ENCODE measurements at places on chromosomes 2 and 18. TPM values are rescaled to one million over a fixed set of nuclear protein-coding genes. Genes with fewer than 3 reads are reported as not detected.

- H3K36me3 ChIP-seq, result no peaks in the 10 kb centered on the region
- no peaks in the 10 kb centered on the region for H3K27me3 ChIP-seq
- H3K27ac ChIP-seq, result no peak overlapping the region
- H3K4me3 ChIP-seq, result no peak overlapping the region
- H3K4me1 ChIP-seq, result no peaks in the 10 kb centered on the region
Measured at GRCh38 chr2:145861940-145862339, 1342.0 kb upstream of the ZEB2 start.

DNA sequence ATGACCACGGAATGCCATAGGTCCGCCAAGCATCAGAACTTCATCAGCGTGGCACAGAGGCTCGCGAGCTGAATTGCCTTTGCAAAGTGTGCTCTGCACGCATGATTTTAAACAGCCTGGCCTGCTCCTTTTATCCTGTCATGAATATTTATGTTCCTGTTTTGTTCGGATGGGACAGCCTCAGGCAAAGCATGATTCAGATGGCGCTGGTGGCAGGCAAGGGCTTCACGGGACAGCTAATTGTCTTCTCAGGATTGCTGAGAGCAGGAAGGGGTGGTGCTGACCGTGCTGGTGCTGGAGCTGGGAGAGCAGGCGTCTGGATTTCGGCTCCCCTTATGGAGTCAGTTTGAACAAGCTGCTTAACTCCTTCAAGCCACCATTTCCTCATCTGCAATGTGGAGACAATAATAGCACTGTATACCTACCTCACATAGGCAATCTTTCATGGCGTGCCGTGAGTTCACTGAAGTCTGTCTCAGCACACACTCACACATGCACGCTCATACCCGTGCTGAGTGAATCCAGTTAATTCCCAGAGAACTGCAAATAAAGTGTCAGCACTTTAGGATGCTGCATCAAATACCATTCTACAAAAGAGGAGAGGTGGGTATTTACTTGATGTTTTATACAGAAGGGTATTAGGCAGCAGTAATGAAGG, 79.7 kb upstream of the APCDD1 start:
- peaks cover under 1% of the 10 kb centered on the region for H3K4me1 ChIP-seq
- no peaks in the 10 kb centered on the region for H3K36me3 ChIP-seq
- H3K27me3 ChIP-seq, result no peaks in the 10 kb centered on the region
- no peak overlapping the region for H3K27ac ChIP-seq
- no peak overlapping the region for H3K4me3 ChIP-seq

- no peaks in the 10 kb centered on the region for H3K36me3 ChIP-seq
- no peak overlapping the region for H3K27ac ChIP-seq
- DNase-seq, result no peak
- peaks cover 31% of the 10 kb centered on the region for H3K4me1 ChIP-seq
- H3K4me3 ChIP-seq, result no peak overlapping the region
Measured at GRCh38 chr2:191631754-191632153, 46.2 kb upstream of the NABP1 start.

GRCh38 chr2:21466341-21466927, 342.7 kb downstream of the TDRD15 start:
- H3K27ac ChIP-seq, result no peak overlapping the region
- no peak for DNase-seq
- peaks cover 22% of the 10 kb centered on the region for H3K4me1 ChIP-seq

DNA sequence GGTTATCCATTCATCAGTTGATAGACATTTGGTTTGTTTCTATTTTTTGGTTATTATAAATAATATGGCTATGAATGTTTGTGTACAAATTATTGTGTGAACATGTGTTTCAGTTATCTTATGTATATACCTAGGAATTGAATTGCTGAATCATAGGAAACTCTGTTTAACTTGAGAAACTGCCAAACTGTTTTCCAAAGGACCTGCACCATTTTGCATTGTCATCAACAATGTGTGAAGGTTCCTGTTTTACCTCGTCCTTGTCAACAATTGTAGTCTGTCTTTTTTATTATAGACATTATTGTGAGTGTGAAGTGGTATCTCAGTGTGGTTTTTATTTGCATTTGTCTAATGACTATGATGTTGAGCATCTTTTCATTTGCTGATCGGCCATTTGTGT, 17.1 kb downstream of the PDK1 start:
- H3K36me3 ChIP-seq, result no peaks in the 10 kb centered on the region
- H3K27ac ChIP-seq, result no peak overlapping the region
- H3K4me3 ChIP-seq, result no peak overlapping the region
- H3K27me3 ChIP-seq, result no peaks in the 10 kb centered on the region
- no peaks in the 10 kb centered on the region for H3K4me1 ChIP-seq

GRCh38 chr2:172986040-172986439, 89.6 kb upstream of the MAP3K20 start:
- no peaks in the 10 kb centered on the region for H3K4me1 ChIP-seq
- no peak for DNase-seq
- H3K27me3 ChIP-seq, result no peaks in the 10 kb centered on the region
- no peak overlapping the region for H3K4me3 ChIP-seq
- H3K36me3 ChIP-seq, result no peaks in the 10 kb centered on the region
- no peak overlapping the region for H3K27ac ChIP-seq

- no peak overlapping the region for H3K27ac ChIP-seq
- DNase-seq, result no peak
- no peaks in the 10 kb centered on the region for H3K36me3 ChIP-seq
- H3K4me1 ChIP-seq, result no peaks in the 10 kb centered on the region
Measured at GRCh38 chr2:134260713-134261112, 6.8 kb downstream of the MGAT5 start.

- H3K4me1 ChIP-seq, result peaks cover 17% of the 10 kb centered on the region
- H3K4me3 ChIP-seq, result no peak overlapping the region
- no peaks in the 10 kb centered on the region for H3K27me3 ChIP-seq
Measured at GRCh38 chr2:182864949-182865570, 1.4 kb downstream of the FRZB start.

DNA sequence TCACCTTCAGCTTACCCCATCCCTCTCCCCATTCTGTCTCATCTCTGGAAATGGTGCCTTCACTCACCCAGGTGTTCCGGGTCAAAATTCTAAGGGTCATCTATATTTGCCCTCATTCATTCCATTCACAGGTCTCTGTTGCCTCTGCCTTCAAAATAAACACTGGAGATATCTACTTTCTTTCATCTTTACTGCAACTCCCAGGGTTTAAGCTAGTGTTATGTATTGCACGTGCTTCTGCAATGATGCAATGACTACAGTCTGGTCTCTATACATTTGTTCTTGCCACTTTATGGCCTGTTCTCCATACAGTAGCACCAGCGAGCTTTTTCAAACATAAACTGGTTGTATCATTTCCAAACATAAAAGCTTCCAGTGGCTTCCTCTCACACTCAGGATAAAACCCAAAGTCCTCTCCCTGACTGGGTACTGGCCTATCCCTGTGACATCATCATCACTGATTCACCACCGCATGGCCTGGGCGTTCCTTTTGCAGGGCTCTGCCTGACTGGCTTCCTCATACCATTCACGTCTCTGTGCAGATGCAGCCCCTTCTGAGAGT, 14.3 kb downstream of the DSG2 start:
- peaks cover 44% of the 10 kb centered on the region for H3K4me1 ChIP-seq
- DNase-seq, result peak; percentile 85

DNA sequence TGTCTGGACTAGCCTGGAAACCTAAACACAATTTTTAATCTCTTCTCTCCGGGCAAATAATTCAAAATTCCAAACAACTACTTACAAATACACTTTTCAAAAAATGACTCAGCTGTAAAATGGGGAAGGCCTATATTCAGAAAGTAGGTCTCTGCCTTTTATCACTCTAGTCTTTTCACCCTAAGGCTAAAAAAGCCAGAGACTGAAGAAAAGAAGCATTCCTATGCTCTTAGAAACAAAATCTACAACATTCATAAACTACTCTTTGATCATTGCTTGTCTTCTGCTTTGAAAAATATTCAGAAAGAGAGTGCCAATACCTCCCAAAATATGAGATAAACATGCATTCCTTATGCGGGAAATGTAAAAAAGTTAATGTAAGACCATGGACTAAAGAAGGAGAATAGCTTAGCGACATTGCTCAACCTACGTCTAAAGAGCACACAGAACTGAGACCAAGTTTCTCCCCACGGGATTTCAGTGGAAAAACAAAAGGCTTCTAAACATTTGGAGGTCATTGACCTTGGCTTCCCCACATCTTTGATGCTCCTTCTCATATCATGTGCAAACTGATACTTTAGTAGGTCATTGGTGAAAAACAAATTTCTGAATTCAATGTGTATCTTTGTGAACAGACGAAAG, 74.4 kb upstream of the EPB41L3 start:
- H3K27ac ChIP-seq, result no peak overlapping the region
- no peaks in the 10 kb centered on the region for H3K4me1 ChIP-seq
- H3K27me3 ChIP-seq, result no peaks in the 10 kb centered on the region
- no peak overlapping the region for H3K4me3 ChIP-seq
- no peaks in the 10 kb centered on the region for H3K36me3 ChIP-seq

DNA sequence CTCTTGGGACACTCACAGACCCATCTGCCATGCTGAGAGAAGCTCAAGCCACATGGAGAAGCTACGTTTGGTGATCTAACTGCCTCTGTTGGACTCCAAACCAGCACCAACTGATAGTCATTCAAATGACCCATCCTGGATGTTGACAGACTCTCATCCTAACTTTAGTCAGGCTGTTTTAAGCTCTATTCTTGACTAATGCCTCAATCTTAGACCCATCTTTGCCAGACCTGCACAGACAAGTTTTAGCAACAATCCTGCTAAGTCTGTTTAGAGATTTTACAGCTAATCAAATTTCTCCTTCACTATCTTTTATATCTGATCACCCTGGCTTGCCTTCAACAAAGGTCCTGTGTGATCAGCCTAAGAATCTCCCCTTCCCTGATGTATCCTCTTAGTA, 245.1 kb downstream of the SCG2 start:
- H3K4me3 ChIP-seq, result no peak overlapping the region
- H3K4me1 ChIP-seq, result no peaks in the 10 kb centered on the region
- no peaks in the 10 kb centered on the region for H3K36me3 ChIP-seq
- no peaks in the 10 kb centered on the region for H3K27me3 ChIP-seq
- DNase-seq, result no peak

MARS2 gene
- 13.1 TPM for total RNA-seq

GRB14 gene
- total RNA-seq, result 10.1 TPM

POTEJ gene
- not detected for total RNA-seq

TUBB8B gene
- 0.91 TPM for total RNA-seq

- H3K27ac ChIP-seq, result peak overlapping the region; percentile 82
- H3K36me3 ChIP-seq, result no peaks in the 10 kb centered on the region
- H3K27me3 ChIP-seq, result no peaks in the 10 kb centered on the region
Measured at GRCh38 chr2:177393203-177393755, 706 bp downstream of the AGPS start.

- no peak overlapping the region for H3K27ac ChIP-seq
- DNase-seq, result no peak
- H3K4me1 ChIP-seq, result no peaks in the 10 kb centered on the region
- H3K4me3 ChIP-seq, result no peak overlapping the region
- H3K36me3 ChIP-seq, result no peaks in the 10 kb centered on the region
Measured at GRCh38 chr2:187037310-187037709, 188.3 kb upstream of the ZSWIM2 start.
